Ammon's horn (tissue), 1 donor: ENCODE measurements at places on chromosomes 1 and 21.
A peak's percentile ranks its signal among the peaks of the same experiment; 100 is the strongest.

- DNase-seq, result no peak
These were observed 44.3 kb downstream of the GPATCH2 start for GRCh38 chr1:217586586-217586985.

- no peak for DNase-seq
These were observed 46.8 kb downstream of the TYW3 start for GRCh38 chr1:74779750-74780149.

- DNase-seq, result peak; percentile 86
These were observed 9.5 kb downstream of the SIPA1L2 start for GRCh38 chr1:232620356-232620969.

GRCh38 chr21:44966135-44967081 is 26.6 kb downstream of the SLX9 start:
- peak; percentile 43 for DNase-seq

DNA sequence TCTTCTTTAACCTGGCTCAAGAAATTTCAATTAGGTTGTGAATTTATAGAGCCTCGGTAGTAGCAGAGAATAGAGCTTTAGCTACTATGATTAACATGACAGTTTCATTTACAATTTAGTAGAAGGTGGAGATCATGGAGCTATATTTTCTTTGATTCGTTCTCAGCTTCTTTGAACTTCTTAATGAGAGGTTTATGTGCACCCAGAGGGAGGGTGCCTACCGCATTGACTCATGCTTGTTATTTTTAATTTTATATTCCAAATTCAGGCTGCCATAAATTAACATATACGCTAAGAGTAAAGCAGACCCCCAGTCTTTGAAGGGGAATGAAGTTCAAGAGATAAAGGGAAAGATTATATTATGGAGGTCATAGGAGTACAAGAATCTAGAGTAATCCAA is 24.4 kb downstream of the SYT14 start:
- no peak for DNase-seq

- no peak for DNase-seq
These were observed 8.1 kb upstream of the POFUT2 start for GRCh38 chr21:45295576-45296365.

GRCh38 chr1:10720635-10721034 is 75.8 kb downstream of the CASZ1 start:
- no peak for DNase-seq

- DNase-seq, result no peak
These were observed 55.3 kb upstream of the PUM1 start for GRCh38 chr1:31120783-31121180.

DNA sequence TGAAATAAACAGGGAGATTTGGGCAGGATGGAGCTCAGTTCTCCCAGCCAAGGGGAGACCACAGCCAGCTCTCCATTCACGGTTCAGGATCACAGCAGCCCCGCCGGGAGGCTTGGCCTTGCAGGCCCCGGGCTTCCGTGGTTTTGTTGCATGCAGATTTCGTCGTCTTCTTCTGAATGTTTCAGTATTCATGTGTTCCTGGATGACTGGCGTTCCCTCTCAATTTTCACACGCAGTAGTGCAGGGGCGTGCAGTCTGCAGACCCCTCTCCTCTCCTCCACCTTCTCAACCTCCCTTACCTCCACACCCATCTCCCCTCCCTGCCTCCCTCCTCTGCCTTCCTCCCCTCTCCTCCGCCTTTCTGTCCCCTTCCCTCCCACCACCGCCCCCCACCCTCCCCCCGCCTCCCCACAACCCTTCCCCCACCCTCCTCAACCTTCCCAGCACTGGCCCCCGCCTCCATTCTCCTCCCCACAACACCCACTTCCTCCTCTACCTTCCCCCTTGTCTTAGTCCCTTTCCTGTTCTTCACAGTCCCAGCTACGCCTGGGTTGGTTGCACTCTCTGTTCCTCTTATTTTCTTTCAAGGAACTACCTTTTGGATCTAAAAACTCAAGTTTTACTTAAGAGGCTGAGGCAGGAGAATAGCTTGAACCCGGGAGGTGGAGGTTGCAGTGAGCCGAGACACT is 8.4 kb upstream of the SLC19A1 start:
- DNase-seq, result peak; percentile 70

GRCh38 chr1:199646761-199647160 is 380.7 kb upstream of the NR5A2 start:
- no peak for DNase-seq

DNA sequence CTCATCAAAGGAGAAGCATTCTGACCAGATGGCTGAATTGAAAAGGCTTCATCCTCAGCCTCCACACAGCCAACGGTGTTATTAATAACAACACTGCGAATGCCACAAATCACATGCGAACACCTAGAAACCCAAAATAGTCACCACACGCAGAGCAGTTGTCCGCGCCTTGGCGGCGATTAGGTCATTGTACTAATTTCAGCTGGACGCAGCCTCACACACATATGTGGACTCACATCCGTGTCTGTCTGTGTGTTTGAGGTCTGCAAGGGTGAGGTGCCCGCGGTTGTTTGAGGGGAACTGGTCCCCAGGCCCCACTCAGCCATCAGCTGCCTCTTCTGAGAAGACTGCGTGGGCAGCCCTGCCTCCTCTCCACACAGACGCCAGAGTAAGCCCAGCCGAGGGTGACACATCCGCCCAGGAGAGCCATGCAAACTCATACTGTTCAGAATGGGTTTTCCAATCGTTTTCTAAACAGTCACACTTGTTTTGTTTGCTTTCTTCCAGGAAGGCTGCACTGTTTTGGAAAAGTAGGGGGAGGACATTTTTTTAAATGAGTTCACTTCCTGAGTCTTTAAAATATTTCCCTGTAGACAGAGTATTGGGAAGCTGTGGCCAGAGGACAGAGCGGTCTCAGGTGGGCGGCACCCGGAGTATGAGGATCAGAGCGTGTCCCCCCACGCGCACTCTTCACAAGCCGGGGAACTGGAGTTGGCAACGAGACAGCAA is 53.4 kb downstream of the TOMM20 start:
- DNase-seq, result peak; percentile 66

DNA sequence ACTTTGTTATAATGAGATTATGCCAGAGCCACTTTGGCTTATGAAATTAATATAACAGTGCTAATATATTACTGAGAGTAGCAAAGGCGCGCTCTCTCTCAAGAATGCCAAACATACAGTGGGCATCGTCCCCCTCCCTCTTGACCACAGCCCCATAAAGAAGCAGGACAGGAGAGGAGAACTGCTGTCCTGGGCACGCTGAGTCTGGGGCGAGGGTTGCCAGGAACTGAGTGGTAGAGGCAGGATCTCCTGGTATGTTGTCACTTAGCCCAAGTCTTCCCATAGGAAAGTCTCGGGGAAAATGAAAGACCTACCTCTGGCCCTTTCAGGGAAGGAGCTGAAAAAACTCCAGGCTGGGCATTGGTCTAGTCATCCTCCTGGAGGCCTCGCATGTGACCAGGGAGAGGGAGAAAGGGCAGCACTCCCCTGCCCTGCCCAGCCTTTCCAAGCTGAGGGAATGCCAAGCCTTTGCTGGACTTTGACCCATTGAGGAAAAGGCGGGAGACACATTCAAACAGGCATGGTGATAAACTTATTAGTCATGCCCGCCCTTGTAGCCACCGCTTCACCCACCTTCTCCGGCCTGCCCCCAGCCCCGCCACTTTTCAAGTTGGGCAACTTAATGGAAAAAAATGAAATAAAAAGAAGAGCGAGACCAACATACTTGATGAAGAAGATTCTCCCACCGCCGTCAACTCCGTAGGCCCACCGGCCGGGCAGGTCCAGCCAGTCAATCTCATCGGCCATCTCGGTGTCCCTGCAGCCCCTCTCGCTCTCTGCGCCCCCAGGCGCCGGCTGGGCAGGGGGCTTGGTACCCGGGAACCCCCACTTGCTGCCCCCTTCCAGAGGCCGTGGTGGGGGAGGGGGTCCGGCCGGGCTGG is 17.4 kb upstream of the PLEKHA6 start:
- DNase-seq, result no peak

DNA sequence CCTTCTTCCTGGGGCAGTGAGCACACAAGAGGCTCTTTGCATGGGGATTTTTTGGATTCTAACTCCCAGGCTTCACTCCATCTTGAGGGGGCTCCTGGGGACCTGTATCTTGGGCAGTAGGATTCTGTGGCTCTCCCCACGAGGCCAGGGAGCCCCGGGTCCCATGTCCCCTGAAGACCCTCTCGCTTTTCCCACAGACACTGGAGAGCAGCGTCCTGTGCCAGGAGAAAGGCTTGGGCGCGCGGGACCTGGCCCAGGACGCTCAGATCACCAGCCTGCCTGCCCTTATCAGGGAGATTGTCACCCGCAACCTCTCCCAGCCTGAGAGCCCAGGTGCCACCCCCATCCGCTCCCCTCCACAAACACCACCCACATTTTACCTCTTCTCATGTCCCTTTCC is 735 bp downstream of the CROCC start:
- no peak for DNase-seq

- no peak for DNase-seq
These were observed 4.1 kb downstream of the LRRIQ3 start for GRCh38 chr1:74193908-74194307.
